ENCODE measurements at places on chromosomes 12 and 14.

DNA sequence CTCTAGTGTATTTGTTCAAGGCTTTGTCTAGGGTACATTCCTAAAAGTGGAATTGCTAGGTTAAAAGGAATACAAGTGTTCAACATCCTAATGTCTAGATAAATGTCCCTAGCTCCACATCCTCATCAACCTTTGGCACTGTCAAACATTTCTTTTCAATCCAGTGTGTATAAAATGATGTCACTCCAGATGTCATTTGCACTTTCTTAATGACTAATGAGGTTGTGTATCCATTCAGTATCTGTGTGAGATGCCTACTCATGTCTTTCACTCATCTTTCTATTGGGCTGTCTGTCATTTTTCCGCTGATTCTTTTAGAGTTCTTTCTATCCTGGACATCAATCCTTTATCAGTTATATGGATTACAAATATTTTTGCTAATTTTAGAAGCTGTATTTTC lies 43.3 kb downstream of the ARMH4 start:
- no peak for DNase-seq

DNA sequence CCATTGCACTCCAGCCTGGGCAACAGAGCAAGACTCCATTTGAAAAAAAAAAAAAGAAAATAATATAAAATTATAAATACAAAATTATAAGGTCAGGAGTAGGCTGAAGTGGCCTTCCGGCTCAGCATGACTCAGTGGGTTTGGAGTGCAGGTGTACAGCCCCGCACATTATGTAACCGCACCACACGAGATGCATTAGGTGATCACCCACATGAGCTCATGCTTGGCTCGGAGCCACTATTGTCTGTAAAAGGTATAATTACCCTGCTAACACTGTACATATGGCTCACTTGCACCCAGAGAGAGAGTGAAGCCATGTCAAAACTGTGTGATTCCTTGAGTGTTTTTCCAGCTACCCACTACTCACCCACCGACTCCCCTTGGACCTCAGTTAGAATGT lies 557.0 kb downstream of the SLC6A15 start:
- DNase-seq: no peak

GRCh38 chr14:47186486-47186885 lies 488.9 kb downstream of the MDGA2 start:
- DNase-seq: no peak

DNA sequence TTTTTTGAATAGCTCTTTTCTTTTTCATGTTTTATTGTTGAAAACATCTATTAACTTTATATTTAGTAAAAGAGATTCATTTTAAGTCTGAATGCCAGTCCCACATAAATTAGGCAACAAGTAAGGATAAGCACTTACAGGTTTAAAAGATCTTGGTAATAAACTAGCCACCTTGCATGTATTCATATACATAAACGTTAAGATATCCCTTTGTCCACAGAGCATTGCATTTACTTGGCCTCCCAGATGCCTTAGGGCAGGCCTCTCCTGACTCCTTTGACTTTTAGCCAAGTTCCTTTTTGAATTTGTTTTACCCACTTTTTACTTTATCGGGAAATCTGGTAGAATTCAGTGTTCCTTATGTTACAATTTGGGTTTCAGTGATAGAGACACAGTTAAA lies 331.7 kb downstream of the ETNK1 start:
- DNase-seq: no peak

- DNase-seq: no peak
Observed at GRCh38 chr12:14240873-14241220, 124.6 kb upstream of the ATF7IP start.

DNA sequence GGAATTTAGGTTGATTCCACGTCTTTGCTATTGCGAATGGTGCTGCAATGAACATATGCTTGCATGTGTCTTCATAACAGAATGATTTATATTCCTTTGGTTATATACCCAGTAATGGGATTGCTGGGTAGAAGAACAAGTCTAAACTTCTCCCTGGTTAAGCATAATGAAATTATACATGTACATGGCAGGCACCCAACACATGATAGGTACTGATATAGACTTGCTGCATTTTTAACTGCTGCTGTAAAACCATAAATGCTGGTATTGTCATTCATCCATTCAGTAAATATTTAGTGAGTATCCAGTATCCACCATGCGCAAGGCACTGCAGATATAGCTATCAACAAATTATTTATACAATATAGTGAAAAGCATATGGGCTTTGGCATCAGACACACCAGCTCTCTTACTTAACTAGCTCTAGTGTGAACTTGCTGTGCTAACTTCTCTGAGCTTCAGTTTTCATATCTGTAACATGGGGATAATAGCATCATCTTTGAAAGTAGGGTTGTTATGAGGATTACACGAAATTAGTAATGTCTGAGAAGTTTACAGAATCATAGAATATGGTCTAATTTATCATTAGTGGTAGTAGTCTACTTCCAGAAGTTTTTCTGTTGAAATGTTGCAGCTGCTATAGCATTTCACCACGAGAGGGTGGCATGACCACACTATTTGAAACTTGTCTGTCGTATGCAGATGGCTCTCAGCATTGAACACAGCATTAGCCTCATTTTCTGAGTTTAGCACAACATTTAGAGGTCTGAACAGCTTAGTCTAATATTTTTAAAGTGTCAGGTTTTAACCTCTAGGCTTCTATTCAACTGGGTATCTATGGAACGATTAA lies 32.0 kb upstream of the SEL1L start:
- DNase-seq: no peak

GRCh38 chr14:32531942-32532515 lies 202.9 kb downstream of the AKAP6 start:
- no peak for DNase-seq

- DNase-seq: no peak
Observed at GRCh38 chr14:73220634-73221033, 16.7 kb upstream of the PAPLN start.

- no peak for DNase-seq
Observed at GRCh38 chr14:23093991-23094665, 808 bp downstream of the ACIN1 start.

Data from stimulated activated CD8-positive, alpha-beta memory T cell treated with anti-CD3 and anti-CD28 coated beads, Interleukin-7, amount 100 ng/mL, for 48 hours (primary cell).